ENCODE measurements at places on chromosomes 12 and 14. TPM values are rescaled to one million over a fixed set of nuclear protein-coding genes. Genes with fewer than 3 reads are reported as not detected.
A peak's percentile ranks its signal among the peaks of the same experiment; 100 is the strongest.

DNA sequence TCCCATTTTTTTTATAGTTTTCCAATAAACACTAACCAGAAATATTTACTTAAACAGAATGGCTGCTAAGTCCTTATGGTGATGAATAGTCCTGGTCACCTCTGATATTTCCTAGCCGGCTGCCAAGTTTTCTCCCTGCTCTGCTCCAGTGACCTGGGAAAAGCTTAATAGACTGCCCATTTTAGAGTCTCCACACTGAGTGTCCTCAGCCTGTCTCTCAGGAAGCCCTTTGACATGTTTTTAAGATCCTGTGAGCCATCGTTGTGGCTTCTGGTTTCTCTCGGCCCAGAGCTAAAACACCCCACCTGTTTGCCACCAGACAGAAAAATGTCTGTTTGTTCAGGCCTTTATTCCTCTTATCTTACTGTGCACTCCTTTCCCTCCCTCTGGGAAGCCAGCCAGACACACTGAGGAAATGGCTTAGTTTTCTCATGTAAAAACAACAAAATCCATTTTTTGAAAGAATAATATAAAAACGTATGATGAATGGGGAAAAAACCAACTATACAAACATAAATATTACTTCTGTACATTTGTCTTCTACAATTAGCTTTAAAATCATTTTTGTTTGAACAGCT is 25.4 kb upstream of the ALDH2 start:
- no peak for DNase-seq

GRCh38 chr12:105986779-105987684 is 151.7 kb downstream of the NUAK1 start:
- no peak for DNase-seq

DNA sequence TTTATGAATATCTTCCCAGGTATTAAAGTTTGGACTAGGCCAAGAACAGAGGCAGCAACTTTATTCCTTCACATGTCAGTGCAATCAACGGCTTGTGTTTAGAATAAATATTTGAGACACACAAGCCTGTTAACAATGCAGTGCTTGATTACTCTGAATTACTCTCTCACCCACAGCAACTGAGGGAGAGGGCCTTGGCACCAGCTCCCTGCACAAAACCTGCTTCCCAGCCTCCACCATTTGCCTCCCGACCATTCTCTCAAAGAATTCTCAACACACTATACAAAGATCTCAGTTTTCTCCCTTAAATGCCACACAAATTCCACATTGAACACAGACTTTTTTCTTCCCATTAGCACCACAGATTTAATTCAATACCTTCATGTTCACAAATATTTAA is 77.0 kb downstream of the STON2 start:
- no peak for DNase-seq

DNA sequence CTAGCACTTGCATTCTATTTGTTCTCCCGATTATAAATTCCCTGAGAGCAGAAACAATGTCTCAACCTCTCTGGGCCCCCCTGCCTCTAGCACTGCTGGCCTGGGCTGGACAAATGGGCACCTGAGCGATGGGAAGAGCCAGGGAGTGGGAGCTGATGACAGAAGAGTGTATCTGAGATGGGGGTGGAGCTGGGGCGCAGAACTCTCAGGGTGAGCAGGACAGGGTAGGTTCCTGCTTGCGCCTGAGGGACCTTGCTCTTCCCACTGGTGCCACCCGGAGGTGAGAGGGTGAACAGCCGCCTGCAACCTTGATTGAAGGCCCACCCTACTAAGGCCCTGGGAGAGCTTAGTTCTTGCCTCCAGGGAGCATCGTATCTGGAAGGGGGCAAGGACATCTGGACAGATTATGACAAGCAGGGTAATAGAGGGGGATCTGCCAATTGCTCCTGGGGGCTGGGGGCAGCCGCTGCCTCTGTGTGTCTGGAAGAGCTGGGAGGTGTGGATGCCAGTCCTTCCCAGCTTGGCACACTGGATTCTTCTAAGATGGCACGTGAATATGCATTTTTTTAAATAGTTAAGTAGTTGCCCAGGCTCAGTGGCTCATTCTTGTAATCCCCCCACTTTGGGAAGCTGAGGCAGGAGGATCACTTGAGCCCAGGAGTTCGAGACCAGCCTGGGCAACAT is 43.0 kb upstream of the TSPAN9 start:
- DNase-seq, result peak; percentile 59

GRCh38 chr14:70139384-70139783 is 49.4 kb downstream of the SLC8A3 start:
- no peak for DNase-seq

DNA sequence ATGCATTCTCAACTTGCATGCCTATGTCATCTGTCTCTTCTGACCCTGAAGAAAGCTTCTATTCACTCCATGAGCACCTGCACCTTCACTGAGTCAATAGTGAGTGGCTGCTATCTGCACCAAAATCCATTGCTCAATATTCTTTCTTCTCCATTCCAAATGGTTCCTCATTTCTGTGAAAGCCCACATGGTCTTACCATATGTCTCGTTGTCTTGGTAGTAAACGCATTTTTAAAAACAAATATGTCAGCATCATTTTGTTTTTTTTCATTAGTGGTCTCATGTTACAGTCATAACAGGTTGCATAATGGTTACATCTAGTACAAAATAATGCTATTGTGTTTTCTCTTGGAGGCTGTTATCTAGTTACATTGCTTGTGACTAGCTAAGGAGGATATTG is 106.9 kb upstream of the CPM start:
- no peak for DNase-seq

DNA sequence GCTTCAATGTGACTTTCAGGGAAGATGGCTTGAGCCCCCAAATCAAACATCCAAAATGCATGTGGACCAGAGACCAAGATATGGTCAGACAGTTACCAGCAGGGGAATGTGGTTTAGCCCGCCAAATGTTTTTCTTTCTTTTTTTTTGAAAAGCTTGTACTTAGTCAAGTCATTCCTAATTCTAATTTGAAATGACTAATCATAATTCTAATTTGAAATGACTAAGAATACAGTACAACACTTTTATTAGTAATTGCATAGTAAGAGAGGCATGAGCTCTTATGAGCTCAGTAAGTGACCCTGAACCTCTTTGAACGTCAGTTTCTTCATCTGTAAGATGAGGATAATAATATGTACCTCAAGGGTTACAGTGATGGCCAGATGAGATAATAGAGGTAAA is 72.4 kb downstream of the HECTD4 start:
- no peak for DNase-seq

DNA sequence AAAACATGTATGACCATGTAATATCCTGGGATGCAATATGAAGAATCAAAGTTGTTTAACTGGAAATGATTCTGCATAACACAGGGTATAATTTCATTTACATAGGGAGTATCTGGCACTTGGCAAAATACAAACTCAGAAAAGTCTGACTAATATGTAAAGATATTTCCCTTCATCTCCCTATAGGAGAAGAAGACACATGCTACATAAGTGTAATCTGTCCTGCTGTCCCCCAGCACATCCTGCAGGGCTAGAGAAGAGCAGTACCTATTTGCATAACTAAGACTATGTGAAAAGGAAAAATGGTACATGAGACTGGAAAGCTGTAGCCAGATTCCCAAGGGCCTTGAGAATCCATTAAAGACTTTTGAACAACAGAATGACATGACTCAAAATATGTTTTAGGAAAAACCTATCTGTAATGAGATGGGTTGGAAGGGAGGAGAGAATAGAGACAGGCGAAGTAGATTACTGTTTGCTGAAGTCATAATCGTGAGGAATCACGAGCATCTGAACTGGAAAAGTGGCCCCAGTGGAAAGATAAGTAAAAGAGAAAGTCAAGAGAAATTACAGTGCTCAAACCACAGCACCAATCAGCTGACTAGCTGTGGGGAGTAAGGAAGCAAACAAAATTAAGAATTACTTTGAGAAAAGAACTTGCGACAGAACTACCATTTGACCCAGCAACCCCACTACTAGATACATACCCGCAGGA is 155.1 kb upstream of the HMGA2 start:
- no peak for DNase-seq

- DNase-seq, result no peak
Measured at GRCh38 chr12:42691991-42692557, 102.5 kb upstream of the PRICKLE1 start.

GRCh38 chr12:57730336-57731067 is 8.0 kb downstream of the AGAP2 start:
- DNase-seq, result no peak

DNA sequence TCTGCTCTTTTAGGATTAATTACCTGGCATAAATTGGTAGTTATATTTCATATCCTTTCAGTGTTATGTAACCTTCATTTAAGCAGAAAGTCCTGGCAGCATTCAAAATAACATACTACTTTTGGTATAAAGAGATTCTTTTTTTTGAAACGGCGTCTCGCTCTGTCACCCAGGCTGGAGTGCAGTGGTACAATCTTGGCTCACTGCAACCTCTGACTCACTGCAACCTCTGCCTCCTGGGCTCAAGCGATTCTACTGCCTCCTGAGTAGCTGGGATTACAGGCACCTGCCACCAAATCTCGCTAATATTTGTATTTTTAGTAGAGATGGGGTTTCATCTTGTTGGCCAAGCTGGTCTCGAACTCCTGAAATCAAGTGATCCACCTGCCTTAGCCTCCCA is 9.2 kb downstream of the KTN1 start:
- DNase-seq, result no peak

DNA sequence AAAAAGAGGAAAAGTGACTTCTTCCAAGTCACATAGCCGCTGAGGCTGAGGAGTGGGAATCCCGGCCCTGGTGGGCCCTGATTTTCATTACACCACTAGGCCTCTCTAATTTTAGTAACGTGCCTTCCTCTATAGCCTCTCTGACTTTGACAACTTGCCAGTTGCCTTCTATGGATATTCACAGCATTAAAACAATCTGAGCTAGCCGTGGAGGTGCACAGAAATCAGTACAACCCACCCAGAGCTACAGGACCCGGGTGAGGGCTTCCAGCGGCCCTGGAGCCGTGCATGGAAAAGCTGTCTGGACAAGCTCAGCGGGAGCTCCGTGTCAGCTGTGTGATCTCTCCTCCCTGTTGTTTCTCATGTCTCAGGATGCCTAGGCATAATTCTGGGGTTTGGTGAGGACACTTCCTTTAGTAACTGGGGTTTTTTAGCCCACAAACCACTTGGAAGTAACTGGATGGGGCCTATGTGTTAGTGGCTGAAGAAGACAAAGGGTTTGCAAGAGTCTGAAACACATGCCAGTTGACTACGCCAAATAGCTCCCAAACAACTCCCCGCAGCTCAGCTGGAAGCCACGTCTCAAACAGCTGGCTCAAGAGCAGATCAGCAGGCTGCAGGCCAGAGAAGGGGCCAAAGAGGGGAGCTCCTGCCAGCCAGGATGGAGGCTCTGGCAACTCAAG is 53.0 kb downstream of the SSH1 start:
- DNase-seq, result peak; percentile 81

The CCDC184 gene
- 2.2 TPM for total RNA-seq

The GSKIP gene
- total RNA-seq, result 11.2 TPM

The NTF3 gene
- 21.8 TPM for total RNA-seq

The FBRSL1 gene
- 51.0 TPM for total RNA-seq

The CLEC6A gene
- not detected for total RNA-seq

The CLEC2A gene
- not detected for total RNA-seq

The STX2 gene
- 31.5 TPM for total RNA-seq

The DACT1 gene
- total RNA-seq, result 43.6 TPM

The KRT2 gene
- total RNA-seq, result not detected

The OTX2 gene
- not detected for total RNA-seq

The DDX51 gene
- 14.9 TPM for total RNA-seq

The CTSG gene
- total RNA-seq, result 26.1 TPM

The HRK gene
- total RNA-seq, result 0.06 TPM
